ENCODE measurements at places on chromosomes 3 and 15.
A peak's percentile ranks its signal among the peaks of the same experiment; 100 is the strongest.

DNA sequence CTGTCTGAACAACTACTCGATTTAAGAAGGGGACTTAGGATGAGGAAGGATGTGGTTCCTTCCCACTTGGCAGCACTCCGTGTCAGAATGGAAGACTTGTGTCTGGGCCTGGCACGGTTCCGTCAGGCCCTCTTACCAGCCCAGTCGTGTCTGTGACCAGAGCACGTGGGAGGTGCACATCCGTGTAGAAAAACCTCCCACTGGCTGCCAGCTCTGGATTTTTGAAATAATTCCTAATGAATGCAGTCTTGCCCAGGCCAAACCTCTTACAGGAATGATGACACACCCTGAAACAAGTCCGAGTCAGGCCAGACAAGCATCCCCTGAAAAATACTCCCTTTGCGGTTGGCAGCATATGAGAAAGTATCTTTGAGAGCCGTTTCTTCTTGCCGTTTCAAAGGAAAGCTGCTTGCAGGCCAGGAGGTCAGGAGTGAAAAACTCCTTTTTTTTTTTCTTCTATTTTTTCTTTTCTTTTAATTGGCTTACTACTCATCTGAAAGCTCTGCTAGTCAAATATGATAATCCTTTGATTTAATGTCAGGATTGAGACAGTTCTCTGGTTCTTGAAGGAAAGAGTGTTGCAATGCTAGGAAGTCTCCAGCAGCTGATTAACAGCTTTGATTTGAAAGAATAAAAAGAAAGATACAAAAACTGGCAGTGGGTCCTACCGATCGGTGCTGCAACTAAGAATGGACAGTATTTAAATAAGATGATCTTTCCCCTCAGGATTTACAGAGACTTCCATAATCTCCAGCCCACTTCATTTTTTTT lies 19.8 kb downstream of the IL1RAP start:
- no peak for DNase-seq

- no peak for DNase-seq
Observed at GRCh38 chr15:94395640-94396039, 164.3 kb downstream of the MCTP2 start.

DNA sequence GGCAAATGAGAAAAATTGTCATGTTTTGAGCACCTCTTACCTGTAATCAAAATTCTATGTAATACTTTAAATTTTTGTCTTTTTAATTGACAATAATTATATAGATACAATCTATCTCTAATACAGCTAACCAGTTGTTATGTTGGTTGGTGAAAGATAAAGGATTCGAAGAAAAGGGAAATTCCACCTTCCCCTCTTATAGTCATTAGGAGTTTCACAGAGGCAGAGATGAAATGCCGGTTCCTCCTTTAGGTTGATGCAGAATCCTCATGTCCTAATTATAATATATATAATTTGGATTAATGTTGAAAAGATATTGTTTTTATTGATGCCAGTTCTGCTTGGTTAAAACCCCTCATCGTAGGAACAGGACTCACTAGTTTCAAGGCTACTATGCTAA lies 67.1 kb downstream of the LRCH3 start:
- DNase-seq = no peak

DNA sequence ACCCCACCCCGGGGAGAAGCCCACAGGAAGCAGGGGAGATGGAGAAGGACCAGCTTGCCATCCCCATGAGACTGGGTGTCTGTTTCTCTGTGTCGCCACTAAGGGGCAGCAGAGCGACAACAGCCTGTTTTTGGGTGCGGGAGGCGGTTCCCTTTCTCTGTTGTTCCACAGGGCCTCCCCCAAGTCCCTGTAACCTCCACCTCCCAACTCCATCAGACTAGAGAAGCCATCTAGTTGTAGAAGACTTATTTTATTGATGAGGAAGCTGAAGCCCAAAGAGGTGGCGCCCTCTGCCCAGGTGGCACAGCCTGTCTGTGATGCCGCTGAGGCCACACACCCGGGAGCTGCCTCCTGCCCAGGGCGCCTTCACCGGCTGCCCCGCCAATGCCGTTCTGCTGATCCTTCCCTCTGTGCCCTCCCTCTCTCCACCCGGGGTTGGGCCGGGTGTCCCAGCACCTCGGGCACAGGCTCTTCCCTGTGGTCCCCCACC lies 3.9 kb upstream of the CCDC9B start:
- peak; percentile 53 for DNase-seq

DNA sequence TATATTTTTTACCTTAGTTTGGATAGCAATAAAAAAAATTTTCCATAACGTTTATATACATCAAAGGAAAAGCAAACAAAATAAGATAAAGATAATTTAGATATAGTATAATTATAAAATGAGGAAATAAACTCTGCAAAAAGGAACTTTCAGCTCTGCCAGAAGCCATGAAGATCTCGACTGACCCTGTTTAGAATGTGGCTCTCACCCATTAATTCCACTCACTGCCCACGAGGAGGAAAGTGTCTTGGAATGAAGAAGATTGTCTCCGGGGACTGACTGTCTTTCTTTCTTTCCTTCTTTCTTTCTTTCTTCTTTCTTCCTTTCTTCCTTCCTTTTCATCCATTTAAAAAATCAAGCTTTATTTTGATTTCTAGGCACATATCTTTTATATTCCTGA lies 20.1 kb upstream of the PRR20G start:
- no peak for DNase-seq

Data from stimulated activated CD4-positive, alpha-beta T cell treated with anti-CD3 and anti-CD28 coated beads, TNF-alpha, amount 100 ng/mL, for 24 hours (primary cell).